Stimulated activated CD4-positive, alpha-beta T cell treated with anti-CD3 and anti-CD28 coated beads, Interleukin-15, amount 100 ng/mL, for 1 hour (primary cell): ENCODE measurements at places on chromosomes 7 and 10.

DNA sequence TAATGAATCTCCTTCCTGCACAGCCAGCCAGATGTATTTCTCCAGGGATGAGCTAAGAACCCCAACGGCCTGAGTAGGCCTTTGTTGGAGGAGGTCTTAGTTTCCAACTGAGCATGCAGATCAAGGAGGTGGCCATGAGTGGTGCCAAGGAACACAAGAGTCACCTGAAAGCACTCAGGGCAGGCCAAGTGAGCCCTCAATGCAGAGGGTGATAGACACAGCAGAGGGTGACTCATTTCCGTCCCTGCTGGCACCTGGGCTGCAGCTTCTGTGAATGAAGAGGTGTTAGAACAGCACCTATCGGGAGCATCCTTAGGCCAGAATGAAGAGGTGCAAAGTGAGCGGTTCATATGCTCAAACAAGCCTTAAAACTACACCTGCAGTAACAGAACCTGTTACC lies 211.8 kb downstream of the FRMD4A start:
- no peak for DNase-seq

DNA sequence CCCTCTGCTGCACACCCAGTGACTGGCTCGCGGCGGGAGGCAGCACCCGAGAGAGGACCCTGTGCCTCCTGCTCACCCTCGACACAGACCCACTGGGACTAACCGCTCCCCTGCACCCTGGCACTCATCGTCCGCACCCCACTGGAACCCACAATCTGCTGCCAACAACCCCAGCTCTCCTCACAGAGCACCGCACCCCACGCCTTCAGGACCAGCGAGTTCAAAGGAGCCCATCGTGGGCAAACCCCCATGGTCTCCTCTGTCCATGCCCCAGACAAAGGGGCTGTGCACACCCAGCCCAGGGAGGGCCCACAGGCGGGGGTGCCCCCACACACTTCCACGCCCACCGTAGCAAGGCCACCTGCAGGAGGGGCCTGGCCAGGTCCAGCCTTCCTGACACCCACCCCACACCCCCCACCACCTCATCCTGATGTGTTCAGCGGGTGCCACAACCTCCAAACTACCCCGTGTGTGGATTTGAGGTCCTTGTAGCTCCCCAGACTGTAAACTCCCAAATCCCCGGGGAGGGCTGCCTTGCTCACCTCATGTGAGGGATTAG lies 14.0 kb downstream of the RASGEF1A start:
- DNase-seq: no peak

GRCh38 chr7:12590559-12590958 lies 20.0 kb downstream of the SCIN start:
- no peak for DNase-seq

DNA sequence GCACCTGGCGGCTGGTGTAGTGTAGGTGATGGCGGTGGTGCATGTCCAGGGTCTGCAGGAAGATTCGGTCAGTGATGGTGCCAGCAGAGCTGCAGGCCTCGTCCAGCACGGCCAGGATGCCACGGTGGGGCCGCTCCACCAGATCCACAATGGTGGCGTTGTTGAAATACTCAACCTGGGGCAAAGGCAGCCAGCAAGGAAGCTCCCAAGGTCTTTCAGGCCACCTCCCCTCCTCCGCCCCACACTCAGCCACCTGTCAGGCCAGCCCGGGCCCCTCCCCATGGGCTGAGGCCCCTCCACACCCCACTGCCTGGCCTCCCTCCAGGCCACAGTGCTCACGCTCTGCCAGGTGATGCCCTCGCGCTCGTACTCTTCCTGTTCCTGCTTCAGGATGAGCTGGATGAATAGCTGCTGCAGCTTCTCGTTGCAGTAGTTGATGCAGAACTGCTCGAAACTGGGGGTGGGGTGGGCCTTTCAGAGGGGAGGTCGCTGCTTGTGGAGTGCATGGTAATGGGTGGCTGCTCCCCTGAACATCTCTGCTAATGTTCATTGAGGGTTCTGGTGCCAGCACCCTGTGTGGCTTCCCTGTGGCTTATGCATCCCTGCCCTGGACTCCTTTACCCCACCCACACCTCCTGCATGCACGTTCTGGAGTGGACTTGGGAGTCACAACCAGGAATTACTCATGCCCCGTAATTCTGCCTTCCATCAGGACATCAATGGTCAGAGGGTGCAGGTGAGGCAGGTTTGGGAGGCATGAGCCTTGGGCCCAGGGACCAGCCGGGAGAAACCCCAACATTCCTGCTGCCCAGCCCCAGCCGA lies 8.9 kb downstream of the MYO1G start:
- no peak for DNase-seq

GRCh38 chr7:28551331-28551730 lies 139.0 kb downstream of the CREB5 start:
- no peak for DNase-seq

DNA sequence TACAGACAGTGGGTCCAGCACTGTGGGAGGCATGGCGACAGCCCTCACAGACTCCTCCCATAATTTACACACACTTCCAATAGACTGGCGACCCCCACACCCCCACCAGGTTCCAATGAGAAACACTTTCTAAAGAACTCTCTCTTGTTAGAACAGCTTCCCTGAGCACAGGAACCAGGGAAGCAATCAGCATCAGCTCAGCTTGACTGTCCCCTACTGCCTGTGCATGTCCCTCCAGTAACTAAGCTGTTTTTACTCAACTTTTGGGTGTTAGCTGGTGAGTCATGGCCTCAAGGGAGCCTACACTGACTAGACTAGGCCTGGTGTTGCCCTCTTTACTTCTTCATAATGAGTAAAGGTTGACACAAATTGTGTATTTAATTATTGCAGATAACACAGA lies 32.6 kb upstream of the HERPUD2 start:
- DNase-seq: no peak

GRCh38 chr7:114364151-114364550 lies 50.5 kb upstream of the FOXP2 start:
- DNase-seq: no peak

DNA sequence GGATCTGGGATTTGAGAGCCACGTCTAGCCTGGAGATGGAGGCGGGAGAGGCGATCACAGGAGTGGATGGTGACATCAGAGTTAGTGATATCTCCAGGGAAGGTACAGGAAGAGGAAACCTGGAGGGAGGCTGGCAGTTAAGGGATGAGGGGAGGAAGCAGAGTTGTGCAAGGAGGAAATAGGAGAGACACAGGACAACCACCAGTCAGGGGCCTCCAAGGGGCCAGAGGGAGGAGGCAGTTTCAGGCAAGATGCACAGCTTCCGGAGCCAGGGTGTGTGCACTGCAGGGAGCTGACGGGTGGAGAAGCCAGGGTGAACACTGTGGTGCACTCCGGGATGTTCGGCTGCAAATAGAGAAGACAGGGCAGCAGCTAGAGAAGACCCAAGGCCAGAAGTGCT lies 141.2 kb downstream of the GLI3 start:
- DNase-seq: no peak

- peak; percentile 23 for DNase-seq
These were observed 4.5 kb downstream of the STAM start for GRCh38 chr10:17648243-17649035.

DNA sequence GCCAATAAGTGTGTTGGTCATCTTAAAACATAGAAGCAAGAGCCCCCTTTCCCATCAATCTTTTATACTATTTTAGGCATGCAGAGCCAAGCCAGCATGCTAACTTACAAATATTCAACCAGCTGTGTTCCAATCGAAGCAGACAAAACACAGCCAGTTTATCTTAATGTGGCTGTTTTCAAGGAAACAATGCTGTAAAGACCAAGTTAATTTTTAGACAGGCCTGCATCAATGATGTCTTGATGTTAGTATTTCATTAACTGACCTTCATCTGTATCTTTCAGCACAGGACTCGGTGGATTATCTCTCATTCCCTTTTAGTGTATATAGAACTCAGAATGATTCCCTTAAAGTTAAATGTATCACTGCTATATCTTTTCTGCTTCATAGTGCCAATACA lies 262.0 kb upstream of the ZWINT start:
- DNase-seq: no peak
